ENCODE measurements at places on chromosomes 11 and 22.

- DNase-seq, result no peak
Observed at GRCh38 chr11:95577716-95578460, 211.7 kb downstream of the FAM76B start.

DNA sequence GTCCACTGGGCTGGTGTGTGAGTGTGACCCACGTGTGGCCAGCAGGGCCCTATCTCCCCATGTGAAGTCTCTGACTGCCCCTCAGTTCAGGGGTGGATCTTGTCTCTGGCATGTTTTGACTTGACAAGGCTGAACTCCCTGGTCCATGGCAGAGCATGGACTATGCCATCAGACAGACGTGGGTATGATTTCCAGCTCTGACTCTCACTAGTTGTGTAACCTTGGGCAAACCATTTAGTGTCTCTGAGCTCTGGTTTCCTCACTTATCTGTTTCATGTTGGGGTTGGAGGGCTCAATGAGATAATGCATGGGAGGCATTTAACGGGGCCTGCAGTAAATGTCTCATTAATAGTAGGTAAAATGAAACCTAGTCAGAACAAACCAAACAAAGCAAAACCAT, 254.5 kb upstream of the NARS2 start:
- no peak for DNase-seq

DNA sequence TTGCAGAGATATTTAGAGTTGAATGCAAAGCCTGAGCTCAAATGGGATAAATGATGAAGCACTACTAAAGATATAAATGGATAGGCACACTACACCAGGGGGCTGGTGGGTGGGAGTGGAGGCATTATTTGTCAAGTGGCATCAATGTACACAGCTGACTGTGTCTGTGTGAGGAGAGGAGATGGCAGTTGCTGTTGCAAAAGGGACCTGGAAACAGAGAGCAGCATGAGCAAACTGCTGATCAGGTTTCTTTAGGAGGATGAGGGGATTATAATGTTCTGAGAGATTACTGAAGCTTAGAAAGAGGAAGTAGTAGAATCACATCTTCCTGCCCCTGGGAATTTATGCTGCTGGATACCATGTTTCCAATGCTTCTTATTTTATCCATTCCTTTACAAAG, 39.4 kb upstream of the LIN7C start:
- DNase-seq, result no peak

DNA sequence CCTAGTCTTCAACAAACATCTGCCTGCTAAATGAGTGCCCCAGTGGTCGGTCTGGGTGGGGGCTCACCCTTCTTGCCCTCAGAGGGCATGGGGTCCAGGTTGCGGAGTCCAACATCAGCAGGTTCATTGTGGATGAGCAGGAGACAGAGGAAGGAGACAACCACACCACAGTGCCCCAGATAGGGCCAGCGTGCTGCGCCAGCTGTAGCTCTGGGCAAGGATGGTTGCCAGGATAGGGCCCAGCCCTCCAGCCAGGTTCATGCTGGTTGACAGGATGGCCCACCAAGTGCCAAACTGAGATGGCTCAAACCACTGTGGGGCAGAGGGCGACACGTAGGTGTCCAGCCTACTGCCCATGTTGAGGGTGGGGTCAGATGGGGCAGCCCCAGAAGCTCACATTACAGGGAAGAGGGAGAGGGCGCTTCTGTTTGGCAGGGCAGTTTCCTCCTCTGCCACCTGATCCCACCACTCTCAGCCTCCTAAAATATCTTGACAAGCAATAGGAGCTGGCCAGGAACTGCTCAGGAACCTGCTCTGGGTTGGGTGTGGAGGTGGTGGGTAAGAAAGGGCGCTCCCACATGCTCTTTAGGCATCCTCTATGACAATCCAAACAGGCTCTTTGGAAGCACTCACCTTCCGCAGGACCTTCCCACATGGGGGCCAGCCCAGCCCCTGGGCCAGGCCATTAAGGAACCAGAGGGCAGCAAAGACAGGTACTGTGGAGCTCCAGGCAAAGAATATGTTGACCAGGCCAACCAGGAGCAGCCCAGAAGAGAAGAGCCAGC, 2.9 kb downstream of the SLC37A4 start:
- DNase-seq, result no peak

DNA sequence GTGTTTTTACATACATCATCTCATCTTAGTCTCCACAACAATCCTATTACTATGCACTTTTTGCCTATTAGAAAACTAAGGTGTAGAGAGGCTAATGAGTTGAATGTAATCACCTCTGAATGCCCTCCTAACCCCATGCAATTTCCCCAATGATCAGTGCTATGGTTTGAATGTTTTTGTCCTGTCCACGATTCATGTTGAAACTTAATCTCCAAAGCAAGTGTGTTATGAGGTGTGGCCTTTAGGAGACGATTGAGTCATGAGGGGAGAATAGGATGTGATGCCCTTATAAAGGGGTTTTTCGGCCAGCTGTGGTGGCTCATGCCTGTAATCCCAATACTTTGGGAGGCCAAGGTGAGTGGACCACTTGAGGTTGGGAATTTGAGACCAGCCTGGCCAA, 2.0 kb upstream of the CCDC73 start:
- DNase-seq, result no peak

DNA sequence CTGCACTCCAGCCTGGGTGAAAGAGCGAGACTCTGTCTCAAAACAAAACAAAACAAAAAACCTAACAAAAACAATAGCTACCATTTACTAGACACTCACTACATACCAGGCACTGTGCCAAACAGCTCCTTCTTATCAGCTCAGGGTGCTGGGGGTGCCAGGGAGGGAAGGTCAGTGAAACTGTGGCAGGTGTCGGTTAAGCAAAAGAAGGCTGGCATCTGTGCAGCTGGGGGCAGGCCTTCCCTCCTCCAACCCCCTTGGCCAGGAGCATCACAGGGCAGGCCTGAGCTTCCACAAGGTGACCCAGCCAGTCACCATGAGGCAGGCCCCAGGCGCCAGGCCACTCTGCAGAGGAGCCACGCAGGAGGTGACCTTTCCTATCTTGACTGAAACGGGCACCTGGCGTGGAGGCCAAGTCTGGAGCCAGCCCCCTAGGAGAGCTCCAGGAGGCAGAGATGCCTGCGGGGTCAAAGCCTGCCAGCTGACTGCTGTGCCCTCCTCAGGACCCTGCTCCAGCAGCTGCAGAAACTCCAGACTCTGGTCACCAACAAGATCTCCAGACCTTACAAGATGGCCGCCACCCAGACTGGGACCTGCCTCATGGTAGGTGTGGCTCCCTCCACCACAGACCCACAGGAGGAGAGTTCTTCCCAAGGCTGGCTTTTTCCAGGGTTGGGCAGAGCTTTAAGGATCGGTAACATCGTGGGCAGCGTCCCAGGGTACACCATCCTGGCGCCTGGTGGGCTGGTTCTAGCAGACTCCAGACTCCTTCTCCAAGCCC, 31.3 kb upstream of the DGKZ start:
- no peak for DNase-seq

GRCh38 chr22:43296276-43296902, 46.8 kb downstream of the SCUBE1 start:
- DNase-seq, result no peak

- no peak for DNase-seq
Observed at GRCh38 chr11:81989093-81989492, 744.6 kb downstream of the FAM181B start.

GRCh38 chr22:30092686-30093085, 12.4 kb downstream of the HORMAD2 start:
- no peak for DNase-seq

DNA sequence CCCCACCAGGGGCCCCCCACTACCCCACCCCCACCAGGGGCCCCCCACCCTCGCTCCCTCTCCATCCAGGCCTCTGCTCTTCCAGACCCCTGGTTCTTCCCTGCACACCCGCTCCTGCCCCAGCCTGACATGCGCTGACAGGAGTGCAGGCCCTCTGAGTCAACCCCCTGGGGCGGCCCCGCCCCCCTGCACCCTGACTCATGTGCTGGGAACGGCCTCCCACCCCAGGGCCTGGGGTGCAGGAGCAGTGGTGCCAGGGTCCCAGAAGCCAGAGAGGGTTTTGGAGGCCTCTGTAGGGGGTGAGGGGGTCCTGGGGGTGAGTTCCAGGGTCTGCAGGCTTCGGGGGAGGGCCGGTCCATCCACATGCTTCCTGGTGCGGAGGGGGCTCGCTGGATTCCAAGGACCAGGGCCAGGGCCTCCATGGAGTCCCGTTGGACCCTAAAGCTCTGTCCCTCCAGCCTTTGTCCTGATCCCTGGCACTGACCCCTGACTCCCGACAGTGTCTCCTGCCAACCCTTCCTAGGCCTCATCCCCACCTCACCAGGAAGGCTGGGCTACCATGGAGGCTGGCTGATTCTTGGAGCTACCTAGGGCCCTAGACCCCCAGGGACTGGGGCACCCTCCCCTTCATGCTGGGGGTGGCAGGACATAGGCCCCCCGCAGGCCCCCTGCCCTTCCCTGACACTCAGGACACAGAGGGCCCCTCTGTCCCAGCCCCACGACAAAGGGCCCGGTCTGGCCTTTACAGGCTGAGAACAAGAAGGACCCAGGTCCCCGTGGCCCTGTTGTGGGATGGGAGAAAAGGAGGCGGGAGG, 583 bp upstream of the PKP3 start:
- no peak for DNase-seq

DNA sequence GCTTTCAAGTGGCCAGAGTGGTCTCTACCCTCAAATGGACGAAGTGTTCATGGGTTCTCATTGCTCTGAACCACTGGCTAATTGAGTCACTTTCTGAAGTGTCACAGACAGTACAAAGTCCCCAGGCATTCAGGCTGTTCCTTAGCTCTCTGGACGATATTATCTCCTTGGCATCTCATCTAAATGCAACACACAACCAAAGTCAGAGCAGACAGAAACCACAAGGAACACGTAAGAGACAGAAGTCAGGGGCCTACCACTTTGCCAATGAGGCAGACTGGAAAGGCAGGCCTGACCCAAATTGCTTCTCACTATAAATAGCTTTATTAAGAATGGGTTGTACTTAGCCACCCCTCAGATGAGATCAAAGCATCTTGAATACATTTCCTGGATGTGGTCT, 29.0 kb upstream of the LDLRAD3 start:
- DNase-seq, result no peak

- no peak for DNase-seq
Observed at GRCh38 chr22:17430412-17430811, 61.2 kb downstream of the CECR2 start.

DNA sequence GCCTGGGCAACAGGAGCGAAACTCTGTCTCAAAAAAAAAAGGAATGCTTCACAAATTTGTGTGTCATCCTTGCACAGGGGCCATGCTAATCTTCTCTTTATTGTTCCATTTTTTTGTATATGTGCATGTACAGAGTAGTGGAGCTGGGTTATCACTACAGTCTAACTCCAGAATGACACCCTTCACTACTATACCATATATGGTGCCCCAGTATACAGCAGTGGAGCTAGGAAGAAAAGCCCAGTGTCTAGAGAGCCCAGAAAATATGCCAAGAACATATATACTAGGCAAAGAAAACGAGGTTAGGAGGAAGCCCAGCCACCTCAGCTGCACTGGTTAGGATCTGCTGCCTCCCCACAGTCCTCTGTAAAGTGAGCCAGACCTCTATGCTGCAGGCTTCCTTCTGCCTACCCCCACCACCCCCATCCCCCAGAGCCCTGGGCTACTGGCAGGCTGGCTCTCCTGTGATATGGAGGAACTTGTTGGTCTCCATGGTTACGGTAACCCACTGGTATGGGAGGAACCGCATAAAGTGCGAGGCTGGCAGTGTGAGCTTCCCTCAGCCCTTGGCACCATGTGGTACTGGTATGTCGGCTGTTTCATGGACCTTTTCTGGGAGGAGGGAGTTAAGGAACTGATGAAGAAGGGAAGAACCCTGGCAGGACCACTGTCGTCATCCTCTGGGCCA, 34.3 kb downstream of the RCOR2 start:
- DNase-seq, result no peak

DNA sequence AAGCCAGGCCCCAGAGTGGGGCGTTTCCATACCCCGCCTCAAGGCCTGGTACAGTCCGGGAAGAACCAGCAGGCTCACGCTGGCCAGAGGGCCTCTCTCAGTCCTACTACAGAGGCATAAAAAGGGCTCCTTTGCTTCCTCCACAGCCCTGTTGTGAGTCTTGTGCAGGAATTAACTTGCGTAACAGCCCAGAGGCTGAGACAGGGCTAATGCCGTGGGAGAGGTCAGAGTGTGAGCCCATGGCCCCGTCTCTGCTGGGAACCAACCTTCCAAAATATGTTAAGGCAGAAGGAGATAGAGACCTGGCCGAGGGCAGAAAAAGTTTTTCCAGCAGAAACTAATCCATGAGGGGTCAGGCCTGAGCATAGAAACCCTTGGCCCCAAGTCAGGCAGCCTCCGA, 19.9 kb upstream of the TMEM184B start:
- DNase-seq, result no peak

DNA sequence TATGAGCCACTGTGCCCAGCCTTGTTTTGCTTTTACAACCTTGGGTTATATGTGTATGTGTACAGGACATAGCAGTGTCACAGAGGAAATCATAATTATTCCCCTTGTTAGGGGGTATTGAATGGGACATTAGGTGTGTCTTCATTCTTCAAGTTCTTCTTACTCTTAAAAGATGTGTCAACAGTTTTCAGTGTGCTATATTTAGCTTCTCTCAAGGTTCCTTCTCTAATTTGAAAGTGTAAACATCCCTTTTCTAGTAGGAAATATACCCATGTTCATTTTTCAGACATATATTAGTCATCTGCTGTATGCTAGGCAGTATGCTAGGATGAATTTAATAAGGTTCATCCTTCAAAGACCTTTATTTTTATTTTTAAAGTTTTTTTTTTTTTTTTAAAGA, 17.1 kb downstream of the PCF11 start:
- no peak for DNase-seq

DNA sequence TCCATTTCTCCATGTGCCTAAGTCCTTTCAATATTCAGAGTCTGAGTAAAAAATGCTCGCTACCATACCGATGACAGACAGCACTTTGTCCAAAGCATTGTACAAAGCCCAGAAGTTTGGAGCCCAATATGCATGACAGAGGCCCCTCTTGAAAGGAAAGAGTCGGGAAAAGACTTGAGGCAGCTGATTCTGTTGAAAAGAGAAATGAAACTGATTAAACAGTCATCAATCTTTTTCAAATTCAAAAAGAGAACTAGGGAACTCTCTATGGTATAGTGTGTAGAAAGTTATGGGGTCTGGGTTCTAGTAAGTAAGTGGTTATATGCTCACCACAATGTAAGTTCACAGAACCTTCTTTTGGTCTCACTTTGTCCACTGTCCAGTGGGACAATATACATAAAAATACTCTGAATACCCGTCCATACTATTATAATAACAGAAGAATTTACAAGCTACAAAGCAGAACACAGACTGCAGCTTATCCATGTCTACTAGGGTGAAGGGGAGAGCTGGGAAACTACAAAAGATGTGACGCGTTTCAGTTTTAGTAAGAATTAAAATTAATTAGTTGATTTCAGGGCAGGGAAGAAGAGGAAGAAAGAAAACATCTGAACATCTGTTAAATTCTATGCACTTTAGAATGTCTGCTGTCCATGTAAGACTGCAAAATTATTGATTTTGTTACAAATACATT, 26.7 kb downstream of the ALG8 start:
- no peak for DNase-seq

- no peak for DNase-seq
Observed at GRCh38 chr11:106971864-106972263, 46.4 kb downstream of the GUCY1A2 start.

- DNase-seq, result no peak
Observed at GRCh38 chr22:33149611-33150010, 91.4 kb upstream of the SYN3 start.

- no peak for DNase-seq
Observed at GRCh38 chr11:78688460-78688859, 113.8 kb upstream of the NARS2 start.
